Neural progenitor cell (in vitro differentiated cells): ENCODE measurements at places on chromosomes 1 and 21.

- DNase-seq = no peak
- peaks cover 62% of the 10 kb centered on the region for H3K4me1 ChIP-seq
- H3K27ac ChIP-seq = no peak overlapping the region
- no peaks in the 10 kb centered on the region for H3K27me3 ChIP-seq
- no peaks in the 10 kb centered on the region for H3K36me3 ChIP-seq
Measured at GRCh38 chr1:19454265-19455146, 30.8 kb downstream of the CAPZB start.

- H3K36me3 ChIP-seq = peaks cover 3% of the 10 kb centered on the region
- H3K27ac ChIP-seq = no peak overlapping the region
- no peak overlapping the region for H3K4me3 ChIP-seq
- peaks cover 21% of the 10 kb centered on the region for H3K4me1 ChIP-seq
Measured at GRCh38 chr1:147167365-147167764, 4.9 kb downstream of the PRKAB2 start.

GRCh38 chr1:59701376-59701775, 113.4 kb upstream of the HOOK1 start:
- no peak overlapping the region for H3K4me3 ChIP-seq
- H3K4me1 ChIP-seq = peaks cover 19% of the 10 kb centered on the region
- no peak for DNase-seq
- H3K36me3 ChIP-seq = no peaks in the 10 kb centered on the region
- H3K27me3 ChIP-seq = no peaks in the 10 kb centered on the region
- H3K27ac ChIP-seq = no peak overlapping the region

- H3K27me3 ChIP-seq = no peaks in the 10 kb centered on the region
- peaks cover under 1% of the 10 kb centered on the region for H3K4me1 ChIP-seq
- H3K36me3 ChIP-seq = no peaks in the 10 kb centered on the region
- H3K27ac ChIP-seq = no peak overlapping the region
- DNase-seq = no peak
Measured at GRCh38 chr21:29288239-29288638, 10.5 kb upstream of the BACH1 start.

GRCh38 chr1:4694492-4694891, 40.1 kb downstream of the AJAP1 start:
- no peaks in the 10 kb centered on the region for H3K27me3 ChIP-seq
- H3K27ac ChIP-seq = no peak overlapping the region
- H3K4me3 ChIP-seq = no peak overlapping the region
- DNase-seq = no peak

GRCh38 chr1:8825985-8826481, 8.6 kb upstream of the RERE start:
- no peak for DNase-seq
- no peaks in the 10 kb centered on the region for H3K4me1 ChIP-seq
- no peak overlapping the region for H3K27ac ChIP-seq
- H3K27me3 ChIP-seq = no peaks in the 10 kb centered on the region

DNA sequence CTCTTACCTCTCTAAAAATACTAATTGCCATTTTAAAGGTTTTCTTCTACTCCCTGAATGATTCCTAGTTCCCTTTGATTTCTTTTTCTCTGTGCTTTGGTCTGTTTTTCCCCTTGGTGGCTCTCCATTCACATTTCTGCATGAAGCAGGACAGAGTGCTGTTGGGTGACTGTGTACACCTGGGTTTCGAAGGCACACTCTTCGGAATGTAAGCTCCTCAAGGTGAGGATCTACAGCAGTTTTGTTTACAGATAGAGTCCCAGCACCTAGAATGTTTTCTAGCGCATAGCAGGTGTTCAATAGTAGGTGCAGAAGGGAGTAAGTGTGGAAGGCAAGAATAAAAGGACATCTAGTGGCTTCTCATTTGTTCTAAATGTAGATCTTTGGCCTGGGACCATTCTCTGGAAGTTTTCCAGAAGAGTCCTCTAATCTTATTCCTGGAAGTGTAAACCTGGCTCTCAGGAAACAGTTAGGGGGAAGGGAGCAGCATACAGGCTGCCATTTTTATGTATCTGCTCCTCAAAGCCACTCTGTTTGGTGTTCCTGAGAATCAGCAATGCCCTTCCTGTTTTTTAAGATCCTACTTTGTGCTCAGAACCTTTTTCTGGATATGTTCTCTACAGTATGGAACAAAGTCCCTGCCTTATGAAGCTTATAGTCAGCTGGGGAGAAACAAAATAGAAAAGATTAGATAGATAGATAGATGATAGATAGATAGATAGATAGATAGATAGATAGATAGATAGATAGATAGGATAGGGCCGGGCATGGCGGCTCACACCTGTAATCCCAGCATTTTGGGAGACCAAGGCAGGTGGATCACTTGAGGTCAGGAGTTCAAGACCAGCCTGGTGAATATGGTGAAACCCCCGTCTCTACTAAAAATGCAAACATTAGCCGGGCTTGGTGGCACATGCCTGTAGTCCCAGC, 22.8 kb upstream of the EFNA1 start:
- DNase-seq = no peak
- H3K27ac ChIP-seq = no peak overlapping the region
- peaks cover 15% of the 10 kb centered on the region for H3K27me3 ChIP-seq
- H3K4me3 ChIP-seq = no peak overlapping the region
- no peaks in the 10 kb centered on the region for H3K36me3 ChIP-seq

- no peaks in the 10 kb centered on the region for H3K27me3 ChIP-seq
- H3K36me3 ChIP-seq = no peaks in the 10 kb centered on the region
- H3K4me1 ChIP-seq = peaks cover under 1% of the 10 kb centered on the region
- DNase-seq = no peak
- no peak overlapping the region for H3K4me3 ChIP-seq
Measured at GRCh38 chr1:228281631-228282328, 73.9 kb downstream of the OBSCN start.

DNA sequence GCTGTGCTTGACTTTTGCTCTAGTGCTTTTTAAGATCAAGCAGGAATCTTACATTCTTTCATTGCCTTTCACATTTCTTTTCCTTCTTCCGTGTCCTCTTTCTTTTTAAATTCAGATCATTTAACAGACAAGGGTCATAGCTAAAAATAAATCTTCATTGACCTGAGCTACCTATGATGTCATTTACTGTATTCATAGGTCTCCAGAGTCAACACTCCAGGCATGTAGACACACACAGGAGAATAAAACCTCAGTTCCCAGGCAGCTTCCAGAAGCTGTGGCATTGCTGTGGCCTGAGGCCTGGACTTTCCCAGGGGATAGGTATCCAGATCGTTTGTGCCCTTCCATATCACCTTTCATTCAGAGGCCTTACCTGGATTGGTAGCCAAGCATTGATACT, 38.5 kb upstream of the ENAH start:
- DNase-seq = no peak
- no peaks in the 10 kb centered on the region for H3K4me1 ChIP-seq
- no peaks in the 10 kb centered on the region for H3K27me3 ChIP-seq
- H3K36me3 ChIP-seq = no peaks in the 10 kb centered on the region

DNA sequence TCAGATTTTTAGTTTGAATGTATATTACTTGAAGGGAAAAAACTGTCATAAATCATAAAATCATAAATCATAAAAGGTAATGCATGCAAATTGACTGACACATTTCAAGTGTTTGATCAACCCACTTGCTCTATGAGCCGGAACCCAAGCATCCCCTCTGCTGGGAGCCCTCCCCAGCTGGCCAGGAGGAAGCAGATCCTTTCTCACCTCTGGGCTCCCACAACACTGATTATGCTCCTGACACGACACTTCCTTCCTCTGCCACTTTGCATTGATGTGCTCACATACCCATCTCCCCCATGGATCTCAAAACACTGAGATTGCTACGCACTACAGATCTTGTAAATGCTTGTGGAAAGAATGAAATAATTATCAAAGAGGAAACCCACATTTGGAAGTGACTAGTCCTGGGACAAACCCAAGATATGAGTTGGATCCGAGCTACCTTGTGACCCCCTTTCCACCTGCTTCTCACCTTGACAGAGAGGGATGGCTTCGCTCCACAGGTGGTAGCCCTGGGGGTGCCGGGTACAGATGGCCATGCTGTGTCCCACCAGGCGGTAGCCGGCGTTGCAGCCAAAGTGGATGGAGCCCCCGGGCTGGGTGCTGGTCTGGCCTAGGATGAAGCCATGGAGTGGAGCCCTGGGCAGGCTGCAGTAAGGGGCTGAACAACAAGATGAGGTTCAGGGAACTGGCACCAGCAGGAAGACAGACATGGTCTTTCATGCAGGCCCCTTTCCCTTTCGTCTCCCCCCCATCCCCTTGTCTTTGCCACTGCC, 104.6 kb downstream of the ZSCAN20 start:
- no peaks in the 10 kb centered on the region for H3K27me3 ChIP-seq
- H3K4me3 ChIP-seq = no peak overlapping the region
- H3K36me3 ChIP-seq = no peaks in the 10 kb centered on the region
- no peak for DNase-seq
- H3K27ac ChIP-seq = no peak overlapping the region
- peaks cover 15% of the 10 kb centered on the region for H3K4me1 ChIP-seq

DNA sequence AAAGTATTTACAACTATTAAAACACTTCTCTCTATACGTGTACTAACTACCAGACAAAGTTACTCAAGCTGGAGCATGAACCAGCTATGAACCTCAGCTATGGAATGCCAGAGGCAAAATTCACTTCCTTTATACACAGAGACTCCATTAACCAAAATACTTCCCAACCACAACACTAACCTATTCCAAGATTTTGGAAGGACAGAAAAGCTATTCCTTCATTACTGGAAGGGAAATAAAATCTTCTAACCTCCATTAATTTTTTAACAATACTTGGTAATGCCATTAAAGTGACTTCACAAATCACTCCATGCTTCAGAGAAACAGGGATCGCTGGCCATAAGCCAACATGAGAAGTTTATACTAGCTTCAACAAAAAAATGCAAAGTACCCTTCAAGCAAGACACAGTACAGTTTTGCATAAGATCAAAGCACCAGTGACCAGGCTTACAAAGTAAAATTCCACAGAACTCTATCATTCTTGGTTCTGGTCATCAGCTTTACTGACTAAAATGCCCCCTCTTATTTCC, 58.0 kb downstream of the PUM1 start:
- no peak overlapping the region for H3K4me3 ChIP-seq
- no peak for DNase-seq
- H3K27me3 ChIP-seq = no peaks in the 10 kb centered on the region
- peaks cover 14% of the 10 kb centered on the region for H3K4me1 ChIP-seq

DNA sequence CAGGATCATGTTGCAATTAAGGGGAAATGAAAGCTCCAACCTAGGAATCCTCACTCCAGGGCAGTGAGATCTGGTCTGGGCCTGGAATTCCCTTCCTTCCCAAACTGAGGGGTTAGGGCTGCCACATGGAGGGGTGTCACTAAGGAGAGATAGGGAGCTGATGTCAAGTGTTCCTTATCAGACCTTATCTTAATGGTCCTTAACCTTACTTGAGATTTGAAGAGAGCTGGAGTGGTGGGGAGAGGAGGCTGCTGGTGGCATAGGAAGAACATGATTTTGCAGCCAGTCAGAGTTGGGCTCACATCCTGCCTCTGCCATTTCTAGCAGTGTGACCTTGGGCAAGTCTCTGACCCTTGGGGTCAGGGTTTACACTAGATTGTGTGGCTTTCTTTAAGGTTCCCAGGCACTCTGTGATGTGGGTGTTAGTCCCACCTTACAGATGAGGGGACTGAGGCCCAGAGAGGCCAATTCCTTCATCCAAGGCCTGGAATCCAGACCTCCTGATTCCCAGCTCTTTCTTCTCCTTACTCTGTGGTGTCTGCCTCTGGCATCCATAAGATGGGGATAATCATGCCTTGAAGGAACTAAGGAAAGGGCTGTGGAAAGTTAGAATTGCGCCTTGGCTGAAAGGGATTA, 56.3 kb upstream of the SYNC start:
- H3K4me1 ChIP-seq = peaks cover 38% of the 10 kb centered on the region
- H3K27me3 ChIP-seq = no peaks in the 10 kb centered on the region
- H3K27ac ChIP-seq = no peak overlapping the region
- no peaks in the 10 kb centered on the region for H3K36me3 ChIP-seq

DNA sequence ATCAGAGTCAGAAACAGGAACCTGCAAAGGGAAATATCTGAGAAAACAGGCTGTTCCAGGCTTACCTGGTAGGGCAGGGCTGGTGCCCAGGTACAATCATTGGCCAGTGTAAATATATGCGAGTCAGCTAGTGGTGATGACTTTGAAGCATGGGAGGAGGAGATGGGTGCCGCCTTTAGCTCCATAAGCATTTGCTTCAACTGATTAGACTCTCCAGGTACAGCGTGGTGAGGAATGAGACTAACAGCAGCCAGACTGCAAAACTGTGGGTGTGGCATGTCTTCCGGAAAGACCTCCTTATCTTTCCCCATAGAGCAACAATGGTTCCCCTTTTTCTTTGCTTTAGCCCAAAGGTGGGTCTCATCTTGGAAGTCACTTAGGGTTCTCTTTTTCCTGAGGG, 137.2 kb downstream of the LRIG2 start:
- H3K27ac ChIP-seq = no peak overlapping the region
- no peaks in the 10 kb centered on the region for H3K36me3 ChIP-seq
- no peak for DNase-seq
- H3K27me3 ChIP-seq = no peaks in the 10 kb centered on the region
- H3K4me3 ChIP-seq = no peak overlapping the region
- H3K4me1 ChIP-seq = peaks cover 7% of the 10 kb centered on the region

DNA sequence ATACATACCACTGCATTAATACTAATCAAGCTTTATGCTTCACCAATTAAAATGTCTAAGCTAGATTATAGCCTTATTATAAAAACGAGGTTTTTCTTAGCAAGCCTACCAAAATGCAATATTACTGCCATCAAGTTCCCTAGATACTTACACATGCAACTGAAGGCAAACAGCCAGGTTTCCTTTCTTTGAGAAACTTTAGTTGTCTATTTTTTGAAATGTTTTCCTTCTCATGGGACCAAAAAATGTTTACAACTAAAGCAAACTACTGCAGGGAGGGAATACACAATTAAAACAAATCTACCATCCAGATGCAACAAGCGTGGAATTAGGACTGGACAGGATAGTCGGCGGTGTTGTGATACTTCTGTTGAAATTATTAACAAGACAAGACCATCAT, 1.3 kb downstream of the ZNF644 start:
- DNase-seq = no peak
- peak overlapping the region; percentile 100 for H3K27ac ChIP-seq
- peak overlapping the region; percentile 88 for H3K4me3 ChIP-seq
- no peaks in the 10 kb centered on the region for H3K27me3 ChIP-seq

- no peak overlapping the region for H3K4me3 ChIP-seq
- H3K27me3 ChIP-seq = peaks cover 2% of the 10 kb centered on the region
Measured at GRCh38 chr1:54806931-54807611, 5.9 kb upstream of the TTC22 start.
